ENCODE measurements at places on chromosomes 1 and 21. TPM values are rescaled to one million over a fixed set of nuclear protein-coding genes. Genes with fewer than 3 reads are reported as not detected.

DNA sequence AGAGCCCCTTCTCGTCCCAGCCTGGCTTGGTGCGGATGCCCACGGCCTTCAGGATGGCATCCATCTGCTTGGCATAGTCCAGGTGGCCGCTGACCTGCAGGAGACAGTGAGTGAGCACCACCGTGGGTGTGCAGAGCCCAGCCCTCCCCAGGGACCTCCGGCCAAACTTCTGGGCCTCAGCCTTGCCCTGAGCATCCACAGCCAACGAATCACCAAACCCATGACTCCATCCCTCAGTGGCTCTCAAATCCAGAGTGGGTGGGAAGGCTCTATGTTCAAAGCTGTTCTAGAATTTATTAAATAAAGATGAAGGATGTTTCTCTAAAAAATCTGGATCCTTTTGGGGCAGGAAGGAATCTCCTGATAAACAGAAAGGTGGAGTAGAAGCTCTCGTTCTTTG lies 18.7 kb downstream of the HTR6 start:
- no peak for DNase-seq

DNA sequence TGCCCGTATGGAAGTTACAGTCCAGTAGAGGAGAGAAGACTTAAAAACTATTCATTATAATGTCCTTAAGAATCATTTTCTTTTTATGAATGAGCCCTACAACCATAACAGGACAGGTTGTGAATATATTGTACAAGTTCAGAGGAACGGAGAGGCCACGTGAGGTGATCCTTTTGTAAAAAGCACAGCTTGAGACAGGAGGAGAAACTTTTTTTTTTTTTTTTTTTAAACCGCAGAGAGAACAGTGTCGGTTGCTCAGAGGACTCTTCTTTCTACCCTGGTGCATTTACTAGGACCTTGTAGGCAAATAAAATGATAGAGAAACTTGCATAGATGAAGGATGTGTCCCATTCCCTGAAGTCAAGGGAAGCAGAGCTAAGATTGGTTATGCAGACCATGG lies 32.1 kb downstream of the DYRK1A start:
- DNase-seq = peak; percentile 32

IVL gene
- 0.07 TPM for total RNA-seq

FCRLB gene
- total RNA-seq = not detected

- no peak for DNase-seq
These were observed 7.8 kb downstream of the PIK3CD start for GRCh38 chr1:9659328-9659727.

RORC gene
- total RNA-seq = 3.8 TPM

Measured in activated CD4-positive, alpha-beta T cell treated with anti-CD3 and anti-CD28 coated beads for 36 hours (primary cell).